NCI-H146 (cell line): ENCODE measurements at places on chromosomes 5 and 9.

GRCh38 chr5:5421961-5422818 is at the start of gene ICE1:
TSS of gene ICE1 (plus strand) at chr5:5422677. CDS start at chr5:5422916, 239 bp downstream.
- DNase-seq, result peak; percentile 98

DNA sequence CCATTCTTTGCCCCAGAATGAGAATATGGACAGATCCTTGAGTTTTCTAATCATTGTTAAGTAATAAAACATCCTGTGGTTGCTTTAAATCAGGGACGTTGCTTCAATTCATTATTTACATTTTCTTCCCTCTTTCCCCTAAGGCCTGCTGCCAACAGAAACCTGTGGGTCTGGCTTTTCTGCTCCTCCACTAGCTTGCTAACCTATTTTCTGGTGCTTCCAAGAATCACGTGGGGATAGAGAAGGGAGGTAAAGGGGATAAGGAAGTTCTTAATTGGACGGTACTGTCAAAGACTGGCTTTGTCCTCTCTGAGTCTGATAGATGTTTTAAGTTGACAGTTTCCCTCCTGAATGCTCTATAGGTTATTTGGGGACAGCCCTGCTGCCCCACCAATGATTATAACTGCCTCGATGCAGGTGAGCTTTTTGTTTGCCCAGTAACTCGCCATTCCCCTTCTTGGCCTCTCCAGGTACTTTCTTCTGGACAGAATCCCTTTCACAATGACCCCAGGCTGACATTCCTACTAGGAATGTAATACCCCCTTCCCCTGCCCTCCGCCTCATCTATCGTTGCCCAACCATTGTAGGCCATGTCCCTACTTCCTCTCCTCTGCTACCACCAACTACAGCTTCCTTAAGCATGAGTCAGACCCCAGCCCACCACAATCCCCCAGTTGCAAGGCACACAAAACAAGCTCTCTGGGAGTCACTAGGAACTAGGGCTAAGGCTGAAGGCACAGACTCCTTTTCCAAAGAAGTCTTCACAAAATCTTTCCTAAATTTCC is 19.9 kb upstream of the CPEB4 start:
- DNase-seq, result no peak

DNA sequence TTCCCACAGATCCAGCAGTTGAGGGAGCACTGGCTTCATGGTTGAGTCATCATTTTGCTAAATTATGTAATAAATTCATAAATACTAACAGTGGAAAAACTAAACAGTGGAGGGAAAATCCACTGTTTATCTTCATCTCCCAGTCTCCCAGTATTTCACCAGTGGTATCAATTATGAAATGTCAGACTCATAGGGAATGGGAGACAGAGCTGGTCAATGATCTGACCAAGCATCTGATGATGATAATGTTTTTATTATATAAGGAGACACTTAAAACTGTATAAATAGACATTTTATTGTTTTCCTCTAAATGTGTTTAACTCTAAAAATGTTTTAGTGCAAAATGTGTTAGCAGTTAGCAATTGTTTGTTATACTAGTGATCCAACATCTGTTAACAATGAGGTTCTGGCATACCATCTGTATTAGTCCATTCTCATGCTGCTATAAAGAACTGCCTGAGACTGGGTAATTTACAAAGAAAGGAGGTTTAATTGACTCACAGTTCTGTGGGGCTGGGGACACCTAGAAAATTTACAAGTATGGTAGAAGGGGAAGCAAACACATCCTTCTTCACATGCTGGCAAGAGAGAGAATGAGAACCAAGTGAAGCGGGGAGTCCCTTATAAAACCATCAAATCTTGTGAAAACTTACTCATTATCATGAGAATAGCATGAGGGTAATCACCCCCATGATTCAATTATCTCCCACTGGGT is 11.8 kb upstream of the REEP5 start:
- DNase-seq, result no peak

DNA sequence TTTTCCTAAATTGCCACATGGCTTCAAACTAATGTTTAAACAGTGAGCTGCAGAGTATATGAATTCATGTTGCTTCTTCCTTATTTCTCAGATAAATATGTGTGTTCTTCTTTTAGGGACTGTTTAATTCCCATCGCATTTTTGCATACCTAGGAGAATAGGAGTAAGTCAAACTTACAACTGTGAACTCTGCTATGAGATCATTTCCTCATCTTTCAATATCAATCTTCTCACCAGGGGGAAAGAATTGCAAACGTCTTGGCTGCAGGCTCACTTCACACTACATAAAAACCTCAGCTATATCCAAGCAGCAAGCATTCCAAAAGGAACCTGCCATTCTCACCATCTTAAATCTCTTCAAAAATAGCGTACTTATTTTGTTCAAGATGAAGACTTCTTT is 271.0 kb downstream of the DNAH5 start:
- DNase-seq, result no peak

- DNase-seq, result no peak
Measured at GRCh38 chr9:136380381-136380780, 6.9 kb upstream of the CARD9 start.

- DNase-seq, result peak; percentile 95
Measured at GRCh38 chr9:127711831-127712274, 3.6 kb downstream of the PTRH1 start.

GRCh38 chr9:84924266-84924665 is 254.7 kb downstream of the NTRK2 start:
- DNase-seq, result peak; percentile 35

GRCh38 chr5:168377525-168377924 is 86.1 kb downstream of the WWC1 start:
- DNase-seq, result no peak

GRCh38 chr9:114108016-114108833 is 9.1 kb upstream of the KIF12 start:
- peak; percentile 22 for DNase-seq

GRCh38 chr9:120911295-120911837 is 15.2 kb downstream of the TRAF1 start:
- DNase-seq, result no peak

DNA sequence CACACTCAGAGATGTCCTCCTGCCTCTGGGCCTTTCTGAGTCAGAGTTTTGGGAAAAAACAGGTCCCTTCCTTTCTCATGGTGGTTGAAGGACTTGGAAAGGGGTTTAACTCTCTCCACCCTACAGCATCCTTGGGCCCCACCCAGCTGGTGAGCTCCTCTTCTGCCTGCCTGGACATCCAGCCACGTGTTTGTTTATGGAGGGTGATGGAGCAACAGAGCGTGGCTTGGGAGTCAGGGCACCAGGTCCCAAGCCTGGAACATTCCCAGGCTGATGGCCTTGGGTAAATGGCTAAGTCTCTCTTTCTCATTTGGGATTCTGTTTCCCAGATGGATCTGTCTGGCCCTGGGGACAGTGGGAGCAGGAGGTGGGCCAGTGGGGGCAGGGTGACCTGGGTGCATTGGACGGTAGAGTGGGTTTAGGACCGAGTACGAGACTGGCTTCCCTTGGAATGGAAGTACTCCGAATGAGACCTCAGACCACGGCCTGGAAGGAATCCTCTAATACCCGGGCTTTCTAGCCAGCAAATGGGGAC is 141.1 kb upstream of the IRX2 start:
- DNase-seq, result no peak

GRCh38 chr9:84750152-84750865 is 80.8 kb downstream of the NTRK2 start:
- DNase-seq, result no peak

GRCh38 chr5:178492278-178492677 is 97.9 kb downstream of the COL23A1 start:
- no peak for DNase-seq

- DNase-seq, result no peak
Measured at GRCh38 chr5:77642738-77643653, 4.5 kb upstream of the OTP start.

DNA sequence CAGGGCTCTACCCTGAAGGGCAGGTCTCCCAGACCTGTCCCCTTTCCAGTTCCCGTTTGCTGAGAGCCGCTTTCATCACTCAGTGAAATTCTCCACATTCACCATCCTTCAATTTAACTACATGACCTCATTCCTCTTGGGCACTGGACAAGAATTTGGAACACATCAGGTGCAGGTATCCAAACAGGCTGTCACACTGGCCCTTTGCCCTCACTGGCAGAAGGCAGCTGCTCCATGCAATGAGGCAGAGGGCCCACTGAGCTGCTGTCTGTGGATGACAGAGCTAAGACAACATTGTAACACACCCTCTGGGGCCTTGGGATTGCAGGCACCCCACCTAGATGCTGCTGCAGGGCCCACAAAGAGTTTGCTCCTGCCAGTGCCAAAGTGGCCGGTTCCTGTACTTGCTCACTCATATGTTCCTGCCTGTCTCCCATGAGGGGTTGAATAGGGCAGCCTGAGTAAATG is 55.1 kb downstream of the ACTL7B start:
- DNase-seq, result no peak

DNA sequence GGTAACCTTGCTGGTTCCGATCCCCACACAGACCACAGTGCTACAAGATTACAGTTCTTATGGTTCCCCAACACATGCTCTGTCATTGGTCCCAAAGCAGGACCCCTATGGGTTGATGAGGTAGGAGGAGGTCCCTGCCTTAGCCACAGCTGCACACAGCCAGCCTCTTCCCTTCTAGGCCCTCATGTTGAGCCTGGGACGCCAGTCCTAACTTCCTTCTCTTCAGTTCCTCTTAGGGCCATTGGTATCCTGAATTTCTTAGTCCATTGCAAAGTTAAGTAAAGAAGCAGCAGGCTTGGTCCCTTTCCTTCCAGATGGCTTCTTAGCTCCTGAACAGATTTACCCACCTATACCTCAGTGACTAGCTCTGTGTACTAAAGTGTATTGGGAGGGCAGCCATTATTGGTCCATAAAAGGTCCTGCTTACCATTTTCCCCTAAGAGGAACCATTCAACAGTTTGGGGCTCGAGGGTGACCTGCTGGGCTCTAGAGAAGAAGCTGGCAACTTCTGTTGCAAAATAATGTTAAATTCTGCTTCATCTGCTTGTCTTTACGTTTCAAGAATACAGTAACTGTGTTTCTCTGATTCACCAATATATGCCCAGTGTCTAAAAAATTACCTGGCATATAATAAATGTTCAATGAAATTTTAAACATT is 50.2 kb downstream of the PDCD1LG2 start:
- DNase-seq, result no peak

- DNase-seq, result no peak
Measured at GRCh38 chr9:100063185-100063584, 35.6 kb downstream of the ERP44 start.

DNA sequence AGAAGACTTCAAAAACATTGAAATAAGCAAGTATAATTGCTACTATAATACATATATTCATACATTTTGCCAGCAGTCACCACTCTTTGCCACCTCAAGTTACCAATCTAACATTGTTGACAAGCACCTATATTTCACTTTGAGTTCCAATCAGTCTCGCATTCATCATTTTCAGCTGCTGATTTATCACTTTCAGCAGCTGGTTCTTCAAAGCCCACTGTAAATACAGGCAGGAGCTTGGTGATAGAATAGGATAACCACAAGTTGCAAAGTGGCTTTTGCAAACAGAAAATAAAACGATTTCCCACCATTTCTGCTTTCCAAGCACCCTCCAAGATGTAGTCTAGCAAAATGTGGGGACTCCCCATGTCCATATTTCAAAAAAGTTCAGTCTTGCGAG is 114.2 kb upstream of the ITGA1 start:
- no peak for DNase-seq

- DNase-seq, result no peak
Measured at GRCh38 chr5:5813441-5813840, 391.0 kb downstream of the ICE1 start.

GRCh38 chr9:122821278-122821943 is 7.0 kb downstream of the PDCL start:
- no peak for DNase-seq

DNA sequence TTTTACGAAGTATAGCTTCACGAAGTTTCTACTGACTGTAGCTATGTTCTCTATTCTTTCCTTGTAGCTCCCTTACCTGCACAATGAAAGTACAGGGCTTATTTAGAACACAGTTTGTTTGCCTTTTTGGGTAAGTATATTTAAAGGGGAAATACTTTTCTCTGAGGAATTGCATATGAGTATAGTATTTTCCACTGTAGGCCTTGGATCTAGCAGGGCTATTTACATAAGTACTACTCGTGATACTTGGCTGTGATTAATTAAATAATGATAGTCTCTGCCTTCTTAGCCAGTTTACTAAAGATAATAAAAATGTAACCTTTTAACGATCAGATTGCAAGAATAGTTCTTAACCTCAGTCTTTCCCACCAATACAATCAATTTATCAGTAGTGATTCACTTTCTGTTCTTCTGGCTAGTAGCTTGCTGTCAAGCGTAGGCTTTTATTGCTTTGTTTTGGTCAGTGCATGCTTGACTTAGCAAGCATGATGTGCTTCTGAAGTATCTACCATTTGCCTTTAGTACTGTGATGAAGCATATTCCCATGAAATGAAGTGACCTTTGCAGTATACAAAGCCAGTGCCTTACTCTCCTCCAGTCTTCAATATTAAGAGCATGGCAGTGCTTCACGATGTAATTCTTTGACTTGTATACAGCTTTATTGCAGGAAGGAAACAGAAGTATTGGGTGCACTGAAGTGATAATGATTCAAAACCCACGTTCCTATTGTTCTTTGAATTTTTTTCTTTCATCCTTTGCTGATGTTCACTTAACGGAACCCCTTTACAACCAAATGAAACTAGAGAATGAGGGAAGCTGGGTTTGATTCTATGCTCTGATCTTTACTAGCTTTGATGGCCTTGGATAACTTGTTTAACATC is 64.2 kb downstream of the SLC44A1 start:
- DNase-seq, result no peak

GRCh38 chr5:103356350-103357091 is 98.0 kb downstream of the MACIR start:
- no peak for DNase-seq

- DNase-seq, result no peak
Measured at GRCh38 chr9:114212826-114213225, 57.5 kb downstream of the COL27A1 start.

DNA sequence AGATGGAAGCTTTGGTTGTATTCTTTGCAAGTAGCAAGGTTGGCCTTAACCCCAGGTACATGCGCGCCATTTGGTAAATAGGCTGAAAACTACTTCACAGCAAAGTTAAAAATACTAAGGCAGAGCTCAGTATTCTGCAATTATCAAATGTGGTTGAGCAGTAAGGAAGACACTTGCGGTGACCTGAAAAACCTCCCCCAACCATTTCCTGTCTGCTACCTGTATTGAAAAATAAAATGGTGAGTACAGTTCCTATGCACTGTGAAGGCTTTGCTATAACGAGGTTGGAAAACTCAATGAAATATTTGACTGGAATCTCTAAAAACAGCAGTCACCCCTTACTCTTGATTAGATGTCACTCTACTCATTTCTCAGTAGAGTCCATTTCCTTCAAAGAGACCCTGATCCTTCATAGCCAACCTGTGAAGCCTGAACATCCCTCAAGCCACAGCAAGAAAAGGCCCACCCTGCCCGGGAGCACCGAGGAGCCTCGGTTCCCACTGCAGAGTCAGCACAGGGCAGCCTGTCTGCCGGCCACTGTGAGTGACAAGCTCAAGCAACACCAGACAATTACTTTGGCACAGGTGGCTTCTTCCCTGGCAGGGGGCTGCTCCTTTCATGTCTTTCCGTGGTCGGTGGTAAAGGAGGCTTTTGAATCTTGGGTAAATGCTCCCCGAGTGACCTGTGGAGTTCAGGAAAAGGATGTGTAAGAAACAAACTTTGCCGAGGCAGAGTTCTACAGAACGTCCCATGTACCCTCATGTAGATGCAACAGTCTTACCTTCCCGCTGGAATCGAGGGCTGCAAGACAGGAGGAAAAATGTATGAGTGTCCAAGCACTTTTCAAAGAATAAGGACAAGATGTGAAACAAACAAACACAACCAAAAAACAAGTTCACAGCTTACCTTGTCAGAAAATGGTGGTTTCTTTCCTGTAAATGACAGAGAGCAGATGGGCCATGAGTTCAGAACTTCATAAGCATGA is 29.6 kb downstream of the C5orf58 start:
- DNase-seq, result no peak

GRCh38 chr5:157903117-157903450 is 44.1 kb upstream of the CLINT1 start:
- DNase-seq, result no peak
